Spinal cord (tissue), 10 donors: ENCODE measurements at places on chromosomes 3 and 15. TPM values are rescaled to one million over a fixed set of nuclear protein-coding genes. Genes with fewer than 3 reads are reported as not detected.

The ROBO2 gene
- 134 TPM for polyA plus RNA-seq

The SPATA12 gene
- not detected for polyA plus RNA-seq

DNA sequence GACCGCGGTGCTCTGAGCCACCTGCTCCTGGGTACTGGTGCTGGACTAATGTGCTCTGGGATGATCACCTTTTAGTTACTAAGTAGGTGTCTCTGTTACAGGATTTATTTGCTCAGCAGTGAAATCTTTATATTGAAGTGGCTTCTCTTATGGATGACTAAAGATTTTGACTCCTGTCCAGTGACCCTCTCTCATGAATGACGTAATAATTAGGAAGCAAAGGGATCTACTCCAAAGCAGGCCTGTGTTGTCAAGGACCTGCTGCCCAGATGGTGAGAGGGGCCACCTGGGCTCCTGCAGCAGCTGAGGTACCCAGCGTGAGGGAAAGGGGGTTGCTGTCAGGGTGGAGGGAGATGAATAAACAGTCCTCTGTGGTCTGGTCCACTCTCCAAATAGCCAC is 263.6 kb downstream of the GABRG3 start:
- DNase-seq = no peak

DNA sequence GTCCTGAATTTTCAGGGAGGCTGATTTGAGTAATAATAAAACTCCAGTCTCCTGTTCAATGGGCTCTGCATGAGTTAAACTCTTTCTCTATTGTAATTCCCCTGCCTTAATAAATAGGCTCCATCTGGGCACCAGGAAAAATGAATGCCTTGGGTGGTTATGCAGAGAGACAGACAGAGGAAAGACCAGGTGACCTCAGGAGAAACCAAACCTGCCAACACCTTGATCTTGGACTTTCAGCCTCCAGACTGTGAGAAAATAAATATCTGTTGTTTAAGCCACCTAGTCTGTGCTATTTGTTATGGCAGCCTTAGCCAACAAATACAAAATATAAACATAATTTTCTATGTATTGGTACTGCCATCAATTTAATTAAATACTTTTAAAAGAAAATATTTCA is 64.8 kb upstream of the RAP2B start:
- no peak for DNase-seq

DNA sequence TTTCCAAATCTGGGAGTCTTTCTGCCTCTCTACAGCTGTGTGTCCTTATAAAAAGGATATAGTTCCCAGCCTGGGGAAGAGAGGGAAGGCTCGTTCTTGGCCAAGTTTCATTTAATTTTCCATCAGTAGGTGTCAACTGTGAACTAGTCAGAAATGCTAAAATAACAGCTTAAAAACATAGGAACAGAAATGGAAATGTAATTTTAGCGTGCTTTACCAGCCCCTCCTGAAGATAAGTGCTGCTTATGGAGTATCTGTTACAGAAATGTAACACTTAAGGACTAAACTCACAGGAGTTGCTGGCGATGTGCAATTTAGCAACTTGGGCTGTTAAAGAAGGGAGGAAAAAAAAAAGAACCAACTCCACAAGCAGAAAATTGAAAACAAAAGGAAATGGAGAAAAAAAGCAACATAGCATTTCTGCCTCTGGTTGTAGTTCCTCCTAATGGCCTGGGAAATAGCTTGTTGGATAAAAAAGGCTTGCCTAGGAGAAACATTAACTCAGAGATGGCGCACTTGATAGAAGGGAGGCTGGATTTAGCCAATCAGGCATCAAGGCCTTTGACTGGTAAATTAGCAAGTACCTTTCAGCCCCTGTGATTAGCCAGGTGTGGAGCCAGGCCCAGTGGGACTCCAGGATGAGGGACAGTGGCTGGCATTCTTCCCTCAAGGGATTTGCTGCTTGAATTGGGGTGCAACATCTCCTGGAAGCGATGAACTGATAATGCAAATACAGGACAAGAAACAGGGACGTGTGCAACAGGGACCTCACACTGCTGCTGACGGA is 84.3 kb downstream of the RPLP1 start:
- DNase-seq = no peak

- no peak for DNase-seq
These were observed 507 bp upstream of the VHL start for GRCh38 chr3:10140996-10141546.

GRCh38 chr3:40582401-40583027 is 57.8 kb downstream of the ZNF621 start:
- no peak for DNase-seq

DNA sequence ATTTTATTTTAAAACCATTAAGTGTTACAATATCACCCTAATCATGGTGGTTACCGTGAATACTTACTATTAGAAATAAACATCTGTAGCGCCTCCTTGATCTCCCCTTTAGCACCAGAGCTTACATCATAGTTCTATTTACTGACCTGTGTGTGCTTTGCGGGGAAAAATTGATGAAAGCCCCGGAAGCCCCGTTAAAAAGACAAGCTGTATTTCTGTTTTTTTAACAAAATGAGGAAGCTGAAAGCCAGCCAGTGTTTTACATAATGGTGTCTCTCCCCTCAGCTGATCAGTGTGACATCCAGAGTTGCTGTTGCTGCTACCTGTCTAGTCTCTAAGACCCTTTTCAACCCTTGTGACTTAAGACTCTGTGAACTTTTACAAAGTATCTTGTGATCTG is 100.8 kb downstream of the OPA1 start:
- DNase-seq = no peak

GRCh38 chr3:100333970-100334487 is 528 bp upstream of the NIT2 start:
- DNase-seq = no peak

DNA sequence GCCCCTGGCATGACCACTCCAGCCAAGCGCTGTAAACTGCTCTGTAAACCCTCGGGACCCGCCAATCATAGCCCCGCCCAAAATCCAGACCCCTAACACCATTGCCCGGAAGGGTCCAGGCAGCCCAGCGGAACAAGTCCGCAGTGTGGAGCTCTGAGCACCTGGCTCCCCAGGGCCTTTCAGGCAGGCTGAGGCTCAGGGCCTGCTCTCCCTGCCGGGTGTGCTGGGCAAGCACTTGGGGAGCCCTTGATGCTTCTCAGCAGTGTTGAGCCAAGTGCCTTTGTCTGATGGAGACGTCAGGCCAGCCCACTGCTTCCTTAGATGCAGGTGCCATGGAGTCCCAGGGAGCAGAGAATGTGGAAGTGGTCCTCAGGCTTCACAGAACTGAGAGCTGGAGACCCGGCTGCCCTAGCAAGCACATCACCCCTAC is 106.2 kb downstream of the TLE3 start:
- DNase-seq = no peak

DNA sequence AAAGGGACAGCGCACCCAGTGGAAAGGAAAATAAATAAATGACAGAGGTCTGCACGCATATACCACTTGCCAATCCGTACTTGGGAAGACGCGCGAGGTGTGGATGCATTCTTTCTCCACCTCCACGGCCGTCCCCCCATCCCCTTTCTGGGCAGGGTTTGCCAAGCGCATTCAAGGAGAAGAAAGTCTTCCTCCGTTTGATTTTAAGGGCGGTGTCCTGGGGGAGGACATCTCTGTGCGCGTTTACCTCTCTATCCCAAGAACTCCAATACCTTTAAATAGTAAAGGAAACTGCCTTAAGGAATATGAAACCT is 576 bp upstream of the MB21D2 start:
- DNase-seq = no peak

DNA sequence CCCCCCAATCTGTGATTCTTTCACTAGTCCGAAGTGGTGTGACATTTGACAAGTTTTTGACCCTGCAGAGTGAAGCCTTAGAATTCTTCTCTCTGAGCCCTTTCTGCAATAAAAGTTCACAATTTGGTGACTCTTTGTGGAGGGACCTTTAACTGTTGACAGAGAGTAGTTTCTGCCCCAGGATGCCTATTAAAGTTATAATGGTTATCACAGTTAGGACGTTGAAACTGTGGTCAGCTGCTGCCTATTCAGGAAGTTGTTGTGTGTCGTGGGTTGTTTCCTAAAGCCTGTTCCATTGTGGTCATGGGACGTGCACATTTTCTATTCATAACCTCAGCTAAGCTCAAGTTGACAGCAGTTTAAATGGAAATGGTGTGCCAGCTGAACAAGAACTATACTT is 274.5 kb downstream of the NEK10 start:
- no peak for DNase-seq

DNA sequence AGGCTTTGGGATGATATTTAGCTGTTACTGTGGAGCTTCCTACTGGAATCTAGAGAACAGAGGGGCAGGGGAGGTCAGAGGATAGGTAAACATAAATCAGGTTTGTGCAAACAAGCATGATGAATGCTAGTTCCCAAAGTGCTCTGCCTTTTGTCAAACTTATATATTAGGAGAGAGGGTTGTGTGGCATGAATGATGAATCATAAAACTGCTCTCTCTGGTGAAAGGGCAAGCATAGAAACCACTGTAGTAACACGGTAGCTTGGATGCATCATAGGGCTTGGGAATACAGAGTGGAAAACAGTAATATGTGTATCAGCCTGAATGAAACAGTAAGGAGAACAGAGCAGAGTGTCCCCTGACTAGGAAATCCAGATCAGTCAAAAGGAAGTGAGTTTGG is 486.7 kb downstream of the IL5RA start:
- no peak for DNase-seq
